Renal cortical epithelial cell (primary cell): ENCODE measurements at places on chromosomes 2 and 18.

GRCh38 chr2:118830881-118831280 is 16.6 kb downstream of the EN1 start:
- no peak for DNase-seq

DNA sequence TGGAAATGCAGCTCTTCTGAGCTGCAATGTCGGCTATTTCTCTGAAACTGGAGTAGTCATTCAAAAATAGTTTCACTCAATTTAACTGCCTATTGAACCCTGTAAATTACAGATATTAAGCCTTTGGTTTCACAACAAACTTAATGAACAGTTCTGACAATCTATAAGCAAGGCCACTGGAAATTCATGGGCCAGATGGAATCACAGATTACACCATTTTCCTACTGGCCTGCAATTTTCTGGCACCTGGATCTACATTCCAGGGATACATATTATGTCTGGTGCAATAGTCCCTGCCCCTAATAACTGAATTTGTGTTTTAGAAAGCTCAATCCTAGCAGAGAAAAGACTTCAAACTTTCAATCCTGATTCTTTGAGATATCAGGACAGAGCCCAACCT is 551.7 kb downstream of the RNF144A start:
- no peak for DNase-seq

DNA sequence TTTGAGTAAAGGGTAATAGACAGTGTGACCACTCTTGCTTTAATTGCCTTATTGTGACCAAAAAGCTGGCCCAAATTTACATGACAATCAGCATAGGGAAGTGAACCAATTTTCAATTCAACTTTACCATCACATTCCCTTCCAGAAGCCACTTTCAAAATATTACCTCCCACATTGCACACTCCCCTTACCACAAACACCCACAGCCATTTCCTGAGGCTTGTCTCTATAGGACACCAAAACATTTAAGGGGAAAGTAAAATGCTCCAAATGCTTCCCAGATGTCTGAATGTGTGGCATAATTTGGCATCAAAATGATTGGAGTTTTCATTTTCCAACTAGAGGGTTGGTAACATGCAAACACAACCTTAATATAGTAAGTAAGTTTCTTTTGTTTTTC is 616.1 kb downstream of the SLC4A3 start:
- no peak for DNase-seq

DNA sequence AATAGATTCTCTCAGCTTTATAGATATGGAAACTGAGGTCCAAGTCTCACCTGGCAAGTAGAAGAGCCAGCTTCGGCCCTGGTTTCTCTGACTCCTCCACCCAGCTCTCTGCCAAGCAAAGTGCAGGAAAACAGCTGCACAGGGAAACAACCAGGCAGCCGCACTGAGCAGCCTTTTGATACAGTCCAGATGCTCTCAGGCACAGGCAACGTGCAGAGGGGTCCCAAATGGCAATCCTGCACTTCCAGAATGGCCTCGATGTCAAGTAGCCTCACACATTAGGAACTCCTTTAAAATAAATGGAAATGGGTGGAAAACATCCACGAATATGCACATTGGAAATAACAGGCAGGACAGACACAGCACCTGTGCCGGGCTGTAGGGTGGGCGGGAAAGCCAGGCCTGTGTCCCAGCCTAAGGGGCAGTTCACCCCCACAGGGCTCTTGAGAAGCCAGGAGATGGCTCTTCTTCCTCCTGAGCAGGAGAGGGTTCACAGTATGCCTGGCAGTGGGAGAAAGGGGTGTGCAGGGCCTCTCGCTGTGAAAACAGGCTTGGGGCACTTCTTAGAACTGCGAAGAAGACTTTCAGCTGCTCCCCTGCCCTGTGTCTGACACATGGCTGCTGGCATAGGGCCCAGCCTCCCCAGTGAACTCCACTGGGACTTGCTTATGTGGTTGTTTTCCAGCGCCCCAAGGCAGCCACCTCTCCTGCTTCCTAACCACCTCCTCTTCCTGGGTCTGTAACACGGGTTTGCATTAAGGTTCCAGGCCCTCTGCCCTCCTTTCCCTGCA is 63.9 kb upstream of the TUBA3E start:
- DNase-seq = no peak

GRCh38 chr2:208255557-208256106 is 761 bp upstream of the IDH1 start:
- DNase-seq = no peak

DNA sequence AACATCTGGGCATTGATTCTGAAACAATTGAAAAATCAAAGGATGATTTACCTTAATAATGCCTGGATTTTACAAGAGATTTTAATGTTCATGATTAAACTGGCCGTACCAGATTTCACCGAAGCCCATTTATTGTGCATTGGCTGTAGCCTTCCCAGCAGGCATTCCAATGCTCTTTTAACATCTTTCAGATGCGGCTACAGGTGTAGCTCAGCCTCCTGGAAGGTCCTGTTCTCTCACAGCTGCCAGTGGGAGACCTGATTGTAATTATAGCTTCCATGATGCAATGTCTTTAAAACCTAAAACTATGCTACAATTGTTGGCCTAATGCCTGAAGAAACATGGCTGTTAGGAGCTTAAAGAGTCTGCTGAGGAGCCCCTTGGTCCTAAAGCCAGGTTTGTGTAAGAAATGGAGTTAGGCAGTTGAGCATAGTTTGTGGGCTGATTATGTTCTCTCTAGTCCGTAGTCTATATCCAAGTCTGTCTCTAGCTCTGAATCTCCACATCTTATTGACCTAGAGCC is 147.4 kb downstream of the CERS6 start:
- no peak for DNase-seq

DNA sequence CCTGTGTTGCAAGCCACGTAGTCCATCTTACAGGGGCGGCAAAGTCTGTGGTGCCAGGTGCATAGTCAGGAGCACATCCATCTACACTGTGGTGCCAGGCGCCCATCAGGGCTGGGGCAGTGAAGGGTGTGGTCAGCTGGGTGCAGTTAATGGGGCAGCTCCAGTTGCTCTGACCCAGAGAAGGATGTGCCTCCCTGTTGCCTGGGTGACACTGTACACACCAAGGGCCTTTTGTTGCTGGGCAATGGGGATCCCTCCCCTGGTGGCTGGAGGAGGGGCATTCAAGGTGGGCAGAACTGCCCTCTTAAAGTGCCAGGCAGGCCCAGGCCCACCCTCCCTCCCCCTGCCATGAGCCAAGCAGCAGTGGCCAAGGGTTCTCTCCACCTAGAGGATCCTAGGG is 28.3 kb upstream of the IMP4 start:
- no peak for DNase-seq

GRCh38 chr2:880201-880970 is 70.3 kb upstream of the SNTG2 start:
- DNase-seq = no peak

- no peak for DNase-seq
Observed at GRCh38 chr2:66281980-66282379, 152.9 kb upstream of the MEIS1 start.

- DNase-seq = peak; percentile 77
Observed at GRCh38 chr2:42367835-42368234, 6.8 kb upstream of the COX7A2L start.

GRCh38 chr18:28045176-28045810 is 131.6 kb downstream of the CDH2 start:
- peak; percentile 95 for DNase-seq

DNA sequence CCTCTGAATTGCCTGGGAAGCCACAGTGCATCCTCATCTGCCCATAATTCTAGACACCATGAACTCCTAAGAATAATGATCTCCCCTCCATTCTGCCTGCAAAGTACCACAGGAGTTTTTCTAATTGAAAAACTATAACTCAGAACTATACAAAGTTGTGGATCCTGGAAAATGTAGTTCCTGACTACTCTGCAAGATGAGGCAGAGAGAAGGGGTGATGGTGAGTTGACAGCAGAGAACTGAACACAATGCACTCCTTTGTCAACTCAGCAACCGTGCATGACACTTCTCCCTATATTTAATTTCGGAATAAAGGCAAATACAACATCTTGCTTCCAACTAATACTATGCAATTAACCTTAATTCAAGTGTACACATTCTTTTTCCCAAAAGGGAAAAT is 471.1 kb upstream of the FAM98A start:
- DNase-seq = no peak

GRCh38 chr2:190582736-190583506 is 48.4 kb upstream of the NEMP2 start:
- no peak for DNase-seq

DNA sequence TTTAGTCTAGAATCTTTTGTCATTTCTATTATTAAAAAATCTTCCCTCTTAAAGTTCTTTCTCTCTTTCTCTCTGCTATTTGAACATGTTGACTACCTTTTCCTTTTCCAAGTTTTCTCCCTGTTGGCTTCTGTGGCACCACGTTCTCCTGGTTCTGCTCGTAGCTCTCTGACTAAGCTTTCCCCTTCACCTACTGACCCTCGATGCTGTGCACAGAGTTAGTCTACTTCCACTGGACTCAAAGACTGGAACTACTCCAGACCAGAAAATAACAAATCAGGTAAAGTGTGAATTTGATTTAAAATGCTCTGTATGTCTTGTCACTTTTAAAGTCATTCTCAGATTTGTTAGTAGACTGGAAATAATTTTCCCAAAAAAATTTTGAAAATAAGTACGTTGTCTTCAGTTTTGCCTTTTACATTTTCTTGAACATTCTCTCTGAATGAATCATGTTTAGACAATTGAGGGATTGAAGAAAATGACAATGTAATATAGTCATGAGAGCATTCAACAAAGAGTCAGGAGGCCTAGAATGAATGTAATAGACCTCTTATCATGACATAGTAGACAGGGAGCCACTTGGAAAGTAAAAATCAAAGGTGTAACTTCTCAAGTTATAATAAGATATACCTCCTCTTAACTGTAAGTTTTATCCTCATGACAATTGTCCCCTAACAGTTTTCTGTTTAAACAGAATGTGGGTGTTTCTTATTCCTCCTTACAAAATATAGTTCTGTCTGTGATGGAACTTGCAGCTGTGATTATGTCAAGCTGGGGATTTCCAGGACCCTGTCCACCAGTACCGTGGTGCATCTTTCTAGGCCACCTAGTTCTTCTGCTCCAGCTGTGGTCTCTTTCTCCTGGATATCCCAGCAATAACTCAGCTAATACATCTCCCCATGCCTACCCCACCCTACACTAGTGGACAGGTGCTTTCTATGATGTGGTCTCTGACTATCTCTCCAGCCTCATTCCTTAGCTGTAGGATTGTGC is 25.5 kb downstream of the ITPRID2 start:
- peak; percentile 45 for DNase-seq

DNA sequence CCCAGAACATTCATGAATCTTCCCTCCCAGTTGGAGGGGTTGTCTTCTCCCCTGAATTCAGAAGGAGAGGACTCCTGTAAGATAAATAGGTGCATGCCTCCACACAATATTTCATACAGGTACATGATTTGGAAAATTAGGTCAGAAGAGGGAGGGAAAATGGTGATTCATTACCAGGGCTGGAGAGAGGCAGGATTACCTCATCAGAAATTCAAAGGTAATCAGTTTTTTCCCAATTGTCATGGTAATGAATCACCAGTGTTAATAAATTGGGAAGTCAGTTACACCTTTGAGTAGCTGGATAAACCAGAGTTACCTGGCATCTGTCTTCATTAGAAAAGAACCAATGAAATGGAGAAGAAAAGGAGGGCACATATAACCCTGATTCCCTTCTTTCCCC is 128.5 kb downstream of the EN1 start:
- no peak for DNase-seq

GRCh38 chr2:10691521-10691920 is 1.7 kb upstream of the NOL10 start:
- DNase-seq = no peak

- DNase-seq = no peak
Observed at GRCh38 chr2:24872344-24873115, 47.5 kb downstream of the ADCY3 start.

- no peak for DNase-seq
Observed at GRCh38 chr2:195148004-195148403, 509.0 kb upstream of the SLC39A10 start.

DNA sequence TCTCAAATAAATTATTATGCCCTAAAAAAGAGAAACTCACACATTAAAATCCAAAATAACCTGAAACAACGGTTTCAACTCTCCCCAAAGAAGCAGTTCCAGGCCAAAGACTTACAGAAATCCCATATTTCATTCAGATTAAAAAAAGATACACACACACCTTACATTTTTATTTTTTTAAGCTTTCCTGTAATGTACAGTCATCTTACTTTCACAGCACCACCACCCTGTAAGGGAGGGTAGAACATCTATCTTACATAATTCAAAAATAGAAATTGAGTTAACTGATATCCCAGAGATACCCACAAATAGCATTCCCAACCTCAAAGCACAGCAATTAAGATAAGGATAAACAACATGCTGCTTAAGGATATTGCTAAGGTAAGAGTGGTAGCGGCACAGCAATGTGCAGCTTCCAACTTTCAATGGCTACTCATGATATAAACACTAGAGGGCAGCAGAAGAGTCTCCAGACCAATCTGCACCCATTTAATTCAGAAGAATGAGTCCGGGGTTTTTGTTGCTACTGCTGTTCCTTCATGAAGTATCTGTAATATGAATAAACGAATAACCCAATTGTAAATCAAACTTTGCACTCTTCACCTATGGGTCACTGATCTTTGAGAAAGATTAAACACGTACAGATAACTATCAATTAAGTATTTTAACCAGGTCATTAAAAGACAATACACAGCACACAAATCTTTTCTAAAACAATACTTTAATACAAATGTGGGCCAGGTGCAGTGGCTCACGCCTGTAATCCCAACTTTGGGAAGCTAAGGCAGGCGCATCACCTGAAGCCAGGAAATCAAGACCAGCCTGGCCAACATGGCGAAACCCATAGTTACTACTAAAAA is 11.3 kb downstream of the GFPT1 start:
- DNase-seq = peak; percentile 49

DNA sequence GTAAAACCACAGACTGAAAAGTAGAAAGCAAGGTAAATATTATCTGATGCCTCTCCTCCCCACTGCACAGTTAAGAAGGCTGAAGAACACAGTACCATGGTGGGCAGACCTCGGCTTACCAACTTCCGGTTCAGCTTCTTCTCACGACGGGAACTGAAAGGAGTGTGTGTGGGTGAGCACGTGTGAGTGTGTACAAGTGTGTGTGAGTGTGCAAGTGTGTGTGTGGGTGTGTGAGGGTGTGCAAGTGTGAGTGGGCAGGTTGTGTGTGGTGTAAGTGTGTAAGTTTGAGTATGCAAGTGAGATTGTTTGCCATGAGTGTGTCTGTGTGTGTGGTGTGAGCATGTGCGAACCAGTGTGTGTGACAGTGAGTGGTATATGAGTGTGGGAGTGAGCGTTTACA is 103.5 kb downstream of the ADD2 start:
- DNase-seq = no peak

DNA sequence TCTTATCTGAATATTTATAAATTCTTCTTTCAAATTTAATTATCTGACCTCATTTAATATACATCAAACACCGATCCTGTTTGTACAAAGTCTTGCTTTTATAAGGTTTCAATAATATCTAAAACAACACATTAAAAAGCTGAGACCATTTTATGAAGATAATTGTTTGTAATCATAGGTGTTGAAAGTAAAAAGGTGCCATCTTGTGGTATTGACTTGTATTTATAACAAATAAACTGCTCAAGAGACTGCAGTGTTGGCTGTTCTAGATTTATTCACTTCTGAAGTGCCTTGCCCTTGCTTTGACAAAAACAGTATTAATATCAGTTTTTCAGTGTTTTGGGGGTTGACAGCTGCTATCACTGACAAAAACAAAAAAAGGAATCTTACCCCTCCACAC is 286.8 kb upstream of the HNMT start:
- DNase-seq = peak; percentile 23

GRCh38 chr2:176491172-176491904 is 222.1 kb downstream of the MTX2 start:
- DNase-seq = peak; percentile 85
